ENCODE measurements at places on chromosomes 16 and 17.

DNA sequence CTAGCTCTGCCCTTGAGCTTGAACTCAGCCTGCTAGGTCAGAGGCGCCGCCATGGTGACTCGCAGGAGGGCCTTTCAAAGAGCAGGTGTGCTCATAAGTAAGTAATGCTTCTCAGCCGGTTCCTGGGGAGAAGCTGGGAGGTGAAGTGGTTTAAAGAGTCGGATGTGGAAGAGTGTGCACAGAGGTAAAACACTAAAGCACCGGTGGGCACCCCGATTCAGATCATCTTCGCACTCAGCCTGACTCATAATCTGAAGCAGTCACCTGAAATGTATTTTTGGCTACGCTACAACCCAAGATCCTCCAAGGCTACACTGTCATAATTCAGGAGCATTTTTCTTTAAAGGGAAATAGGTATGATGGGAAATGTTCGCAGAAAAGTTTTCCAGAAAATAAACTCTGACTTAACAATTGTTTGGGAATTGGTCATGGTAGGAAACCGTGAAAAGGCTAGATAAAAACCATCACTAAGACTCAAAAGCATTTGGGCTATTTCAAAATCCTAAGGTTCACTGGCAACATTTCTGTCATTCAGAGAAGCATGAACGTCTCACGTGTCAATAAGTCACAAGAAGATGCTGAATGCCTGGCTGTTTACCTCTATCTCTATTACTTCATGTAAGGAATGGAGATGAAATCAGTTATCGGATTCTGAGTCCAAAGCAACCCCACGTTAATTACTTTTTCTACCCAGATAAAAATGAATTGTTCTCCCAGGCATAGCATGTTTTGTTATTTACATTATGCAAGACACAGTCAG lies 17.8 kb downstream of the CDH8 start:
- DNase-seq: no peak

DNA sequence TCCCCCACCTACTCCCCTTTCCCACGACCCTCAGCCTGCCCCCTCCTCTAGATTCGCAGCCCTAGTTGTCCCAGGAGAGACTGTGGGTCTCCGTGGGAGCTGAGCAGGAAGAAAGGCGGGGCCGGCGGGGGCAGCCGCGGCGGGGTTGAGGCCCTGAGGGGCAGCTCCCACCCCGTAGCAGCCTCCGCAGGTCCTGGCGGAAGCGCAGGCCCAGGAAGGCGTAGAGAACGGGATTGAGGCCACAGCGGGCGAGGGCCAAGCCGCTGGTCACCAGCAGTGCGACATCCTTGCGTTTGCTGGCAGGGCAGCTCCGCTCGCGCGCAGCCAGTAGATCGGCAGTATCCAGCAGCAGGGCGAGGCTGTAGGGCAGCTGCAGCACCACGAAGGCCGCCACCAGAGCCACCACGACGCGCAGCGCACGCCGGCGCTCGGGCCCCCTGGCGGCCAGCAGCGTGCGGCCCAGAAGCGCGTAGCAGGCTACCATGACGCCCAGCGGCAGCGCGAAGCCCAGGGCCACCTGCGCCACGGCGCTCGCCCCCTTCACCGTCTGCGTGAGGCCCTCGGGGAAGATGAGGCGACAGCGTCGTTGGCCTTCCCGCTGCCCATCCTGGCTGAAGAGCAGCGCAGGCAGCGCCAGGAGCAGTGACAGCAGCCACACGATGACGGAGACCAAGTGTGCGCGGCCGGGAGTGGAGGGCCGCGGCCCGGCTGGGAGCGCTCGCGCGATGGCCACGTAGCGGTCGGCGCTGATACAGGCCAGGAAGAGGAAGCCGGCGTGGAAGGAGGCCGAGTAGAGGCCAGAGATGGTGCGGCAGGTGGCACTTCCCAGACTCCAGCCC lies 1.9 kb downstream of the CCR10 start:
- DNase-seq: no peak

GRCh38 chr16:79943736-79944135 lies 343.2 kb upstream of the MAF start:
- no peak for DNase-seq

DNA sequence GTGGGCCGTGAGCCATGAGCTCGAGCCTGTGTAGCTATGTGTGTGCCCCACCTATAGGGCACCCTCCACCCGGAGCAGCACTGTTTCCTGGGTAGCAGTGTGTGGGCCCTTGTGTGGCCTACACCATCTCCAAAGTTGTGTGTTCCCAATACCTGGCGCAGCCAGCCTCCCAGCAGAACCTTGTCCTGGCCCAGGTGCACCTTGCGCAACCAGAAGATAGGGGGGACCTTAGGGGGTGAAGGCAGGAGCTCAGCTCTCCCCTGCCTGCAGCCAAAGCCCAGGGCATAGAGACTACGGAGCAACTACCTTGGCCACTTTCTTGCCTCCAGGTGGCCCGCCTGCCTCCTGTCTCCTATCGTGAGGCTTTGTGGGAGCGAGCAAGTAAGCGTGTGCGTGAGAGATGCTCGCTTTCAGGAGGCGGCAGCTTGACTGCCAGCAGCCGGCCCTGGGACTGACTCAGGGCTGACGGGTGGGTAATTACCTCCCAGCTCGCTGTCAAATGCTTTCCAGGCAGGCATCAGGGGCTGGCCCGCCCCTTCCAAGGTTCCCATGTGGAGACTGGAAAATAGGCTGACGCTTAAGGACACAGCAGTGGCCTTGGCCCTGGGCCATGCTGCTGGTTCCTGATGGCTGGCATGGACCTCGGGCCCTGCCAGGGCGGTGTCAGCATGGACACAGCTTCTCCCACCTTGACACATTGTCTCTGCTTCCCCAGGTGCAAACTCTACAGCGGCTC lies 19.0 kb downstream of the TRAF7 start:
- DNase-seq: no peak

GRCh38 chr16:10178080-10178479 lies 4.1 kb downstream of the GRIN2A start:
- DNase-seq: no peak

DNA sequence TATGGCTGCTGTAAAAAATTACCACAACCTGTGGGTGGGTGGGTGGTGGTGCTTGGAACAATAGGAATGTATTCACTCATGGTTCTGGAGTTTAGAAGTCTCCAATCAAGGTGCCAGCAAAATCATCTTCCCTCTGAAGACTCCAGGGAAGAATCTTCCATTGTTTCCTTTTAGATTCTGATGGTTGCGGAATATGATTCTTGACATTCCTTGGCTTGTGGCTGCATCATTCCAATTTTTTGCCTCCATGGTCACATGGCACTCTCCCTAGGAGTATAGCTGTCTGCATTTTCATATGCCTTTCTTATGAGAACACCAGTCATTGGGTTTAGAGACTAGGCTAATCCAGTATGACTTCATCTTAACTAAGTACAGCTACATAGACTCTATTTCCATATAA lies 401.0 kb downstream of the HS3ST3B1 start:
- DNase-seq: no peak

DNA sequence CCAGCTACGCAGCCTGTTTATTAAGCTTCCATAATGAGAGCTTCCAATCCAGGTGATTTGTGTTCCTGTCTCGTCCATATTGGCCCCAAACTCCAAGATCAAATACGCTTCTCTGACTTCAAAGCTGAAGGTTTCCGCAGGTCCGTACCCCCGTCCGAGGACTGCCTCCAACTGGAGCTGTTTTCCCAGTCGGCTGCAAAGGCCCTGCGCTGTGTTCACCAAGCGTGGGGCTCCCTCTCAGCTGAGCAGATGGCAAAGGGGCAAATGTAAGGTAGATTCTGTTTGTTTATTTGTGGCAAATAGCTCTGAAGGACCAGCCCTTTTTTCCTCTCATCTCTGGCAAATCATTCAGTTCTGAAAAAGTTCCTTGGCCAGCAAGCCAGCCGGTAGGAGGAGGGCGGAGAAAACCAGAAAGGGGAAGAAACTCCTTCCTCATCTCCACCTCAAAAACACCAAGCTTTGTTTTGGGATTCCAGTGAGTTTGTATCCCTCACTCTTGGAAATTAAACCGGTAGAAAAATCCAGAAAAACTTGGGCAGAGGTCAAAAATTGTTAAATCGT lies 35.2 kb downstream of the NXN start:
- DNase-seq: no peak

GRCh38 chr16:2507665-2508064 lies 6.1 kb upstream of the ATP6V0C start:
- no peak for DNase-seq

DNA sequence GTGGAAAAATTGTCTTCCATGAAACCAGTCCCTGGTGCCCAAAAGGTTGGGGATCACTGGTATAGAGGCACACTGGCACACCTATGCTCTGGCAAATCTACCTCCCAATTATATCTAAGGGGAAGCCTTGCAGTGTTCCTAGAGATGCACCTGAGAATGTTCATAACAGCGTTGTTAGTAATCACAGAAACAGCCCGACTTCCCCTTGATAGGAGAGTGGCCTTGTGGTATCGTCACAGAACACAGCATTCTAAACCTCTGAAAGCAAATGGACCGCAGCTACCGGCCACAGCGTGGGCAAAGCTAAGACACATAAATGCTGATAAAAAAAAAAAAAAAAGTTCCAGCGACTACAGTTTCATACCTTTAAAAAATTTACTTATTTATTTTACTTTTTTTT lies 39.1 kb upstream of the ADGRG1 start:
- DNase-seq: no peak

- DNase-seq: no peak
Observed at GRCh38 chr17:1762901-1763898, 1.3 kb downstream of the SERPINF1 start.

DNA sequence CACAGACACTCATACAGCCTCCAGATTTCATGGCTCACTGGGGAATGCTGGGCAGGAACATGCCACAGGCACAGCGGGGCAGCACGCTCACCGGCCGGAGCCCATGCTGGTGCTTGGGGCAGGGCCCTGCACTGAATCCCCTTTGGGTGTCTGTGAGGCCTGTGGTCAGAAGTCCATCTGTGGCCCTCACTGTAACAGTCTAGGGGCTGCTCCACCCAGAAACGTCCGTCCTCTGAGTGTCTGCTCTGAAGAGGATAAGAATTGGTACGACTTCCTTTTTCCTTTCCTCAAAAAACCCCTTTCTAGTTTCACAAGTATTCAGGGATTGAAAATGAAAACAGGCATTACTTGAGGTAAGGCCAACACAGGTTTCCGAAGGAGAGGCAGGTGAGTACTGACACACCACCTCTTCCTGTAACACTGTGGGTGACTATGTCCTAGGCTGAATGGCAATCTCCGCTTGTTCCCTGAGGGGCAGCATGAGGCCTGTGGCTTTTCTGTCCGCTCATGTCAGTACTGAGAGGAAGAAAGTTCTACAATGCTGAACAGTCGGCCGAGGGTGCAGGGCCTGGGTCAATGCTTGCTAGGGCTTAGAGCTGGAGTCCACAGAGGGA lies 42.5 kb downstream of the TMEM11 start:
- DNase-seq: no peak

GRCh38 chr16:52051414-52052172 lies 495.4 kb downstream of the TOX3 start:
- no peak for DNase-seq

- no peak for DNase-seq
Observed at GRCh38 chr17:78291944-78292910, 60.8 kb downstream of the TMEM235 start.

DNA sequence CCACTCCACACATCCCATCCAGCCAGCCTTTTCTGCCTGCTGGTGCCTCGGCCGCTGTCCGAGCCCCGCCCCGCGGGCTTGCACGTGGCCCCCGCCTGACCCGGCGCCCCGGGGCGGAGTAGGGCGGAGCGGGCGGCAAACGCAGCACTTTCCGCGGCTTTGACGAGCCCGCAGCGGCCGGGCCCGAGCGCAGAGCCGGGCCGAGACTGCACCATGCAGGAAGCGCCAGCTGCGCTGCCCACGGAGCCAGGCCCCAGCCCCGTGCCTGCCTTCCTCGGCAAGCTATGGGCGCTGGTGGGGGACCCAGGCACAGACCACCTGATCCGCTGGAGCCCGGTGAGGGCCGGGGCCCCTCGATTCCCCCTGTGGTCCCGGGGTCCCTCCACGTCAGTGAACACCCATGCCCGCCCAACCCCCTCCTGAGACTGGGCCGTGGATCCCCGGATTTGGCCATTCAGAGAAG lies at the start of gene HSF4:
Gene HSF4 (plus strand): TSS at position 147 of the 463 bp plus-strand sequence. CDS start 67 bp downstream, at position 214.
- no peak for DNase-seq

GRCh38 chr17:49258394-49258793 lies 27.8 kb upstream of the PHOSPHO1 start:
- no peak for DNase-seq
